ENCODE measurements at places on chromosomes 7 and 10.

GRCh38 chr10:15106352-15107013 is 9.3 kb downstream of the RPP38 start:
- DNase-seq = peak; percentile 67

DNA sequence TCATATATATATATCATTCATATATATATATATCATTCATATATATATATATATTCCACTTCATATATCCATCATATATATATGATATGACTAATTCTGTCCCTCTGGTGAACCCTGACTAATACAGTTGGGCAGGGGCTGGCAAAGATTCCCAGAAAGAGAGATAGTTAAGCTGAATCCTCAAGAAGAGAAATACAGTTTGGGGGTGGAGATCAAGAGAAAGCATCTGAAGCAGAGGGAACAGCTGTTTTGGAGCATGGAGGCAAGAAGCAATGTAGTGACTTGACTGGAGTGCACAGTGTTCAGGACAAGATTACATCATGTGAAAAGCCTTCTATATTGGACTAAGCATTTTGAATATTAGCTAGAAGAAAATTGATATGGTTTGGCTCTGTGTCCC is 540.7 kb downstream of the MAGI2 start:
- no peak for DNase-seq

DNA sequence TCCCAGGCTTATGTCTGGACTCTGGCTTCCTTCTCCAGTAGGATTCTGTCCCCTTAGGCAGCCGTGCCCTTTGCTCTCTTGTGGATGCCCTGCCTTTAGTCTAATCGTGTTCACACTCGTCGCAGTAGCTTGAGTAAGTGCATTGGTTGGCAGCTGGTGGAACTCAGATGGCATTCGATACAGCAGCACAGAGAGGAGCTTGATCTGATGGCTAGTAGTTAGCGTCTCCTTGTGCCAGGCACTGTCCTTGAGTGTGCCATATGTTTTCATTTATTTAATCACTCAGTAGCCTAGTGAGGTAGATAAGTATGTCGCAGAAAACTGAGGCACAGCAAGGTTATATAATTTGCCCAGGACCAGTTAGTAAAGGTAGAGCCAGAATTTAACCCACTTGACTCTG is 18.2 kb upstream of the PARP12 start:
- DNase-seq = no peak

GRCh38 chr7:100968031-100968430 is 1.3 kb upstream of the MUC12 start:
- no peak for DNase-seq

DNA sequence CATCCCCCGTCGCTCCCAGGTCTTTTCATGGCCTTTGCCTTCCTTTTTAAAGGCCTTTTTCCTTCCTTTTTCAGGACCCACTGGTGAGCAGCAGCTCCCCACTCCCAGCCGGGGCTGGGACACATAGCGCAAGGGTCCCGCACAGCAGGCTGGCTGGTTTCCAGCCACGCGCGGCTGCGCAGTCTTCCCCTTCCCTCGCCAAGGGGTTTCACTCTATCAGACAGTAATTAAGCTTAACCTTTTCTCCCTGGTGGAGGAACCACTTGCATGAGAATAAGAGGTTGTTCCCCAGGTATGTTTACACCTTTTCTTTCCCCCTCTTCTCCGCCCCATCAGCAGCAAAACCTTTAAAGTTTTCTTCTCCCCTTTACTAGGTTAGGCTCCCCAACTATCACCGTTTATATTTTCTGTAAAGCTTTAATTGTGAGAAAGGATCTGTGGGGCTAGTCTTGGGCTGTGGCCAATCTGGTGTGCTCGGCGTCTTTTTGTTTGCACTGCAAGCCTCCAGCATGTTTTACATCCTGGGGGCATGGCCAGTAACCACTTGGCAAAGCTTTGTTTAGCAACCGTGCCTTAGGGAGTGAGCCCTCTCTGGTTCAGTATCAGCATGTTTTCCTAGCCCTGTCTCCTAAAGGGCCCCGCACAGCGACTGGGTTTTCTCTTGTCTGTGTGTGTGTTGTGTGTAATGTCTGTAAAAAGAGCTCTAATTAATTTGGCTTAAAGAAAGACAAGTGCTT is 219.6 kb downstream of the PHF14 start:
- no peak for DNase-seq

DNA sequence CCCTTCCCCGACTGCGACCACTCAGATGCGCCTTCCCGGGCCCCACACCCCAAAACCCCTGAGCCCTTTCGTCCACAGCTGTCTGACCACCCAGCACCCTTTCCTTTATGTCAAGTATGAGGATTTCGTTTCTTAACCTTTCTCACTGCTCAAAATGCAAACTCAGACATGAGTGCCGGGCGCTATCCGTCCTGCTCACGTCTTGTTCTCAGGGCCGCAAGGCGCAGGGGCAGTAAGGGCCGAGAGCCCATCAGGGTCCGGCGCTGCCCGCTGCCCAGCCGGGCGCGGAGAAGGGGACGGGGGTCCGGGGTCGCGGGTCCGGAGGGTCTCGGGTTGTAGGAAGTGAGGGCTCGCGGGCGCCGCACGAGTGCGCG is 670 bp upstream of the RBM33 start:
- DNase-seq = no peak

- DNase-seq = no peak
These were observed 343.1 kb upstream of the MBL2 start for GRCh38 chr10:53115660-53116059.

DNA sequence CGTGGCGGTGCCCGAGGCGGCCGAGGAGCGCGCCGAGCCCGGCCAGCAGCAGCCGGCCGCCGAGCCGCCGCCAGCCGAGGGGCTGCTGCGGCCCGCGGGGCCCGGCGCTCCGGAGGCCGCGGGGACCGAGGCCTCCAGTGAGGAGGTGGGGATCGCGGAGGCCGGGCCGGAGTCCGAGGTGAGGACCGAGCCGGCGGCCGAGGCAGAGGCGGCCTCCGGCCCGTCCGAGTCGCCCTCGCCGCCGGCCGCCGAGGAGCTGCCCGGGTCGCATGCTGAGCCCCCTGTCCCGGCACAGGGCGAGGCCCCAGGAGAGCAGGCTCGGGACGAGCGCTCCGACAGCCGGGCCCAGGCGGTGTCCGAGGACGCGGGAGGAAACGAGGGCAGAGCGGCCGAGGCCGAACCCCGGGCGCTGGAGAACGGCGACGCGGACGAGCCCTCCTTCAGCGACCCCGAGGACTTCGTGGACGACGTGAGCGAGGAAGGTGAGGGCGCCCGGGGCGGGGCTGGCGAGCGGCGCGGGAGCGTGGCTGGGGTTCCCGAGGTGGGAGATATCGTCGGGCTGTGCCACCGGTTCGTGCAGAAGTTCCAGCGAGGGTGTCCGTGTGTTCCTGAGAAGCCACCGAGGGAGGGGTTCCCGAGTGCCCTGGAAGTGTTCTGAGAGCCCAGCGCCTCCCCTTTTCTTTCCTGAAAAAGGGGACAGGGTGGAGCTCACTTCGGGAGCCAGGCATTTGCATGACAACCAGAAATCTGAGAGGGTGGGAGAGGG is 495 bp downstream of the EIF3B start:
- no peak for DNase-seq

DNA sequence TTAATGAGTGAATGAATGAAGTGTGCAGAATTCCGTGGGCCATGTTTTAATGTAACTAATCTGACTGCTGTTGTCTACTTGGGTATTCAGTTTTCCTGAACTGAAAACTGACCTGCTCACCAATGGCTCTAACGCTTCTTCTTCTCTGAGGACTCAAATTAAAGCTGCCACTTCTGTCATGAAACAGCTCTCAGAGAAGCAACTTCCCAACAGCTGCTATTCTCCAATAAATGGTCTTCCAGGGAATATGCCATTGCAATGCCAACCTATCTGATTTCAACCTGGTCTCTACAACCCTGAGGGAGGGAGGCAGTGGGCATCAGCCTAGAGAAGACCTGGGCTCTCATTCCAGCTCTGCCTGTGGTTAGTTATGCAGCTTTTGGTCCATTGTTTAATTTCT is 69.4 kb downstream of the FRMD4A start:
- no peak for DNase-seq

DNA sequence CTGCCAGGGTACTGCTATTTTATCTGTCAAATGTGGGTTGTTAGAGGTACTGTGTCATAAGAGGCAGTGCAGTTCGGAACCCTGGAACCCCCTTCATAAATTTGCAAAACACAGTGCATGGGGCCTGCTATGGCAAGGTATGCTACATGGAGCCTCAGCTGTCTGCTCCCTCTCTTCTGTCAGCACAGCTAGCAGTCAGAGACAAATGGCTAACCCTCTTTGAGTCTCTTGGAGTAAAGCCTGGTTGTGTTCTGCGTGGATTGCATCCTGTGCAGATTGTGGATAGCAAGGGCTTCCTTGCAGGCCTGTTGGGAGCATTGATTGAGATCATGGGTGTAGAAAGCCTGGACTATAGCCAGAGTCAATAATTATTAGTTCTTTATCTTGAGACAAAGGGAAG is 397.8 kb downstream of the AUTS2 start:
- DNase-seq = no peak

DNA sequence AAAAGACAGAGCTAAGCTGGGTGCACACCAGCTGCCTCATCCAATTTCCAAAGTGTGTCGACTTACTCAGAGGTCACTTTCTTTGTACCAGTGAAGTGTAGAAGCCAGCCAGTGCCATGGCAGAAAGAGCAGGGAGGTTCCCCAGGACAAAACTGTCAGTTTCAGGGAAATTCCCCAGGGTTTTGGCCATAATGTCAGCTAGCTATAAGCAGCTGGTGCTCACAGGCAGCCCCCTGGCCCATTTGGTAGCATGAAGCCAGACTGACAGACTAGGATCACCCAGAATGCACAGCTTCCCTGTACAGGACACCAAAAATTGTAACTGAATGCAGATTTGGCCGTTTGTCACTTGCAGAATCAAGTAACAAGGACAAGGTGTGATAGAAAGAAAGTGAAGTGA is 28.6 kb downstream of the MRPL32 start:
- no peak for DNase-seq

- DNase-seq = no peak
These were observed 185.0 kb downstream of the TCERG1L start for GRCh38 chr10:131126321-131127137.

DNA sequence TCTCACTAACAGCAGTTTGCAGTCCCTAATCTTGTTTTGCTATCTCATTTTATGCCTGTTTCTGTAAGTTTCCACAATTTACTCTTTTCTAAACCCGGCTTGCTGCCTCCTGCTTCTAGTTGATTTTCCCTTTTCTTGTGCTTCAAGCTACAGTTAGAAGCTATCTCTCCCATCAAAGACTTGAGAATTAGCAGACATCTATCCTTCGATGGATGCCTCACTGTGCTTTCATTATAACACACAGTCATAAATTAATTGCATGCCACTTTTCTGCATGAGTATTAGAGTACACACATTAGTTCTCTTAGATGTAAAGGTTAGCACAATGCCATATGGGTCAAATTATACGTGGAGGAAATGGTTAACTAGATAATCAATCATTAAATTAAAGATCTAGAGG is 48.7 kb downstream of the SEMA3A start:
- no peak for DNase-seq

GRCh38 chr10:25831080-25831479 is 102.9 kb upstream of the MYO3A start:
- no peak for DNase-seq

GRCh38 chr7:131529179-131529578 is 27.2 kb downstream of the PODXL start:
- DNase-seq = no peak

- DNase-seq = no peak
These were observed 37.3 kb upstream of the HABP2 start for GRCh38 chr10:113515601-113516000.

DNA sequence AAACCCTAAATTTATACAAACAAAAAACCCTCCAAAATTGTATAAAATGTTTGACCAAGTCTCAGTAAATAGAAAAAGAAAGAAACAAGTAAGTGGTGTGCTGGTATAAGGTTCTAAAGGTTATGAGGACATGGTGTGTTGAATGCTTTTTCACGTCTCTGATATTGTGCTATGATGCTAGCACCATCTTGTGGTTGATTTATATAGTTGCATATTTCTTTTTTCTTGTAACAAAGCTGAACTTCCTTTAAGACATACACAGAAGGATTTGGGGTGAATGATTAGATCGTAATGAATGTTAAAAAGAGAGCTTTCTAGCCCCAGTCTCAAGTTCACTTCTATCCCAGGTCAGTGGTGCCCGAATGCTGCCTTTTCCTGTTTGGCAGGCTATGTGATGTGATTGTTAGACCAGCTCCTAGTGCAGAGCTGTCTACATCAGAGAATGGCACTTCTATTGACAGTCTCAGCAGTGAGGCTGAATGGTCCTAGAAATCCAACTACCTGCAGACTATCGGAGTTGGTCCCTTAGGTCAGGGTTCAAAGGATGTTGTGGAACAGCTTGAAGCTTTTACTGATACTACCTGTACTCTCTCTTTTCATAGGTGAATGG is 25.0 kb downstream of the VTI1A start:
- DNase-seq = no peak

DNA sequence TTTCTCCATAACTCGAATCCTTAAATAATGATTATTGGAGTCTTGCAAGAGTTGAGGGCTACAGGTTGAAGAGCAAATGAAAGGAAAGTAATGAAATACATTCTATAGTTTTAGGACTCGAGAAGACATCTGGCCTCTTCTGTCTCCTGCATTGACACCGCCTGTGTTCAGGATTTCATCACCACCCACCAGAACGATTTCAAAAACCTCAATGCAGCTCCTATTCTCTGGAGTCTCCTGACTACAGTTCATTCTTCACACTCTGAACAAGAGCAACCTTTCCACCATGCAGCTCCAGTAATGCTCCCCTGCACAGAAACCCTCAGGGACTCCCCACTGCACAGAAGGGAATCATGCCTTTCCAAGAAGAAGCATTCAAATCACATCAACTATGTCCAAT is 5.5 kb downstream of the IL15RA start:
- no peak for DNase-seq

DNA sequence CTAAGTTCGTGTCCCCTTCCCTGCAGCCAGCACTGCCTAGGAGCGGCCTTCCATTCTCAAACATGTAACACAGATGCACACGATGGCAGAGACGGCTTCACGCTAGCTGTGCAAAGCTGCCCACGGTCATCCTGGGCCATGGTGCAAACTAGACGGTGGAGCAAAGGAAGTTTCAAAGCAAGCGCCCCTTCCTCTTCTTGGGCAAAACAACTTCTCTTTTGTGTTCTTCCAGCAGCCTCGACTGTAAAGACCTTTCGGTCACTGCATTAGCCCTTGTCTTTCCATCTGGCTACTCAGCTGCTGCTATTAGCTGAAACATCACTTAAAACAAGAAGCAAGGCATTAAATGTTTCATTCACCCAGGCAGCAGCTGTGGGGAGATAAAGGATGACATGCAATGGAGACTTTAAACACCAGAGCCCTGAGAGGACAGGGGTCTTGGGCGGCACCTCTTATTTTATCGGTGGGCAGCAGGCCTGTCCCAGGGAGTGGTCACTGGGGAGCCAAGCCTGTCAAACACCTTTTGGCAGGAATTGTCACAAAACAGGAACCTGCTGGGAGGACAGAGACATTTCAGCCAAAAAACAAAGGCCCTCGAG is 214.8 kb downstream of the KLF6 start:
- DNase-seq = no peak

- DNase-seq = no peak
These were observed 57.5 kb downstream of the FANK1 start for GRCh38 chr10:125953778-125954385.

- DNase-seq = no peak
These were observed 127.0 kb upstream of the JCAD start for GRCh38 chr10:30186371-30186875.
